NCI-H1436 (cell line): ENCODE measurements at places on chromosomes 1 and 21.

- DNase-seq: no peak
These were observed 241.2 kb downstream of the TRABD2B start for GRCh38 chr1:47756006-47756405.

- no peak for DNase-seq
These were observed 31.1 kb downstream of the UBE4B start for GRCh38 chr1:10063878-10064277.

GRCh38 chr1:96002969-96003964 lies 718.3 kb upstream of the PTBP2 start:
- DNase-seq: no peak

DNA sequence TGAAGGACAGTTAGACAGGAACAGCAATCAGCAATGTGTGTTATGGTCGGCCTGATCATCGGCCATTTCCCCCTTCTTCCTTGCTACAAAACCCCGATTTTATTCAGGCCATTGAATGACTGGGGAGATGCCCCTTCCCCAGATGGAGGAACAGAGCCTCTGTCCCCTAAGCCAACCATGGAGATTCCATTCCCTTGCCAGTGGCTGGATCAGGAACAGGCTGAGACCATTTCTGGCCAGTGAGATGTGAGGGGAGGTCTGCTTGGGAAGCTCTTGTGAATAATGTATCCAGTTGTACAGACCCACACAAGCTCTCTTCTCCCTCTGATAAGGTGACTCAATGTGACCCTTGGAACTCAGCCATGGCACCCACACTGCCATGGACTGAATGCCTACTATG lies 7.7 kb downstream of the CSRP1 start:
- no peak for DNase-seq

DNA sequence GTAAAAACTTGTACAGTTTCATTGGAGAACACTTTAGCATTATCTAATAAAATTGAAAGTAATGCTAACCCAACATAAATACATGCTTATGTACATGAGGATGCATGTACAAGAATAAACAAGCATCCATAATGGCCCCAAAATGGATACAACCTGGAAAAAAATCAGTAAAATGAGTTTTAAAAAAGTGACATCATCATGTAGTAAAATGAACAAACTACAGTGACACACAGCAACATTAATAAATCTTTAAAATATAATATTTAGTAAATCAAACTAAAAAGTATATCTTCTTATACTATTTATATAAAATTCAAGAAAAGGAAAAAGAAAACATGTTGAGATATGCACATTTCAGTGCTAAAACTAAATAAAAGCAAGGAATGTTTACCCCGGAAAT lies 140.5 kb downstream of the CLEC20A start:
- DNase-seq: no peak

DNA sequence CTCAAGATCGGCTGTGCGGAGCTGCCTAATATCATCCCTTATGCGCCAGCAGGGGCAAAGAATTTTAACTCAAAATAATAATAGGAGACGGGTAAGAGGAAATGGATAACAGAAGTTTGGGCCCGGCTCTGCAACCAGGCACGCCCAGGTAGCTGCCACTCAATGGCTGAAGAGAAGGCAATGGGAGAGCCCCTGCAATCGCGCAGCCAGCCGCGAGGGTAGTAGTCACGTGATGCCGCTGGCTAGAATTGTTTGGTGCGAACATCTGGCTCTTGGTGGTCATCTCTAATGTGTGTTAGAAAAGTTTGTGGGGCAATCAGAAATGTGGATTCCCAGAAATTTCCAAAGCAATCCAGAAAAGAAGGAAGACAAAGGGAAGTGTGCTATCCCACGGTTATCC lies 12.3 kb downstream of the BARHL2 start:
- DNase-seq: no peak

DNA sequence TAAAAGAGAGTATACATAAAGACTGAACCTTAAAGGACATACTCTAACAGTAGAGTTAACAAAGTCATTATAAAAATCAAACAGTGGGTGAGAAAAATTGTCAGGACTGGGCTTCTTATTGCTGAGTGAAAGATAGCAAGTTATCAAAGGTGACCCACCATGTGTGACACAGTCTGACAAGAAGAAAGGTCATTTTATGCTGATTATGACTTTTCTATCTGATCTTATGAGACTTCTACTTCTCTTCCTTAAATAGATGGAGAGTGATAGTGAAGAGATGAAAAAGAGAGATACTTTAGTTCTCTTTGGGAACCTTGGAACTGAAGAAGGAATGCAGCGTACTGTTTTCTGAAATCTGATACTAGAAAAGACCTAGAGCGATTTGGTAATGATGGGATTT lies 2157.1 kb downstream of the NCAM2 start:
- no peak for DNase-seq

DNA sequence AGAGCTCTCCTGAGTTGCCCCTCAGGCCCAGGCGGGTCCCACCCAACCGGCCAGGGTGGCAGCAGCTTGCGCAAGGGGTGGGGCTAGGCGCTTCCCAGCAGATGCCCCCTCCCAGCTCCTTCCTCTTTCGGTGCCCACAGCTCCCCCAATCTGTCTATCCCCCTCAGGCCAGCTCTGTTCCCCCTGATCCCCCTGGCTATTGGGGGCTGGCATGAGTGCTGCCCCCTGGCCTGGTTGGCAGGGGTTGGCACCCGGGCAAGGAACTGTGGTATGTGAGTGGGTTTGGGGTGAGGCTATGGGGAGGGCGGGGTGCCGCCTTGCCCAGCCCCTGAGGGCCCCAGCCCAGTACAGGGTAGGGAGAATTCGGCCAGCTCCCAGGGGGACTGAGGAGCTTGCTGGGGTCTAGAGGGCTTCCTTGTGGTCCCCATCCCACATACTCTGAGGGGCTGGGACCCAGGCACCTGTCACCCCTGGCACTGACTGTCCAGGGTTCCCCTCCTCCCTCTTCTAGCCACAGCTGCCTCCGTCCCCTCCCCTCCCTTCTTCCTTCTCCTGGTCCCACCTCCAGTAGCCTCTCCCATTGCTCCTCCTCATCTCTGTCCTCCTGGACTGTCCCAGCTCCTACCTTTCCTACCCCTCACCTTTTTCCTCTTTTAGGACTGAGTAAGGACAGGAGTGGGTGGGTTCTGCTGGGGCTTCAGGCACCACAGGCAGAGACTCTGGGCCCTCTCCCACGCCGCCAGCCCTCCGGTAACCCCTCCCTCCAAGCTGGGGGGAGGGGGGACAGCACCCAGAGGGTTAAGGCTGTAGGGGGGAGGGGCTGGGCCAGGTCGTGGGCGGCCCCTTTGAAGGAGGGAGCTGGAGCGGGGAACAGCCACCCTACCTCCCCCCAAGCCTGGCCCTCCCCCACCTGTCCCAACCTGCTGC lies 5.7 kb downstream of the ZBTB7B start:
- DNase-seq: no peak

- no peak for DNase-seq
These were observed 30.8 kb downstream of the RSPH1 start for GRCh38 chr21:42465008-42465802.
